ENCODE measurements at places on chromosomes 16 and 17.

DNA sequence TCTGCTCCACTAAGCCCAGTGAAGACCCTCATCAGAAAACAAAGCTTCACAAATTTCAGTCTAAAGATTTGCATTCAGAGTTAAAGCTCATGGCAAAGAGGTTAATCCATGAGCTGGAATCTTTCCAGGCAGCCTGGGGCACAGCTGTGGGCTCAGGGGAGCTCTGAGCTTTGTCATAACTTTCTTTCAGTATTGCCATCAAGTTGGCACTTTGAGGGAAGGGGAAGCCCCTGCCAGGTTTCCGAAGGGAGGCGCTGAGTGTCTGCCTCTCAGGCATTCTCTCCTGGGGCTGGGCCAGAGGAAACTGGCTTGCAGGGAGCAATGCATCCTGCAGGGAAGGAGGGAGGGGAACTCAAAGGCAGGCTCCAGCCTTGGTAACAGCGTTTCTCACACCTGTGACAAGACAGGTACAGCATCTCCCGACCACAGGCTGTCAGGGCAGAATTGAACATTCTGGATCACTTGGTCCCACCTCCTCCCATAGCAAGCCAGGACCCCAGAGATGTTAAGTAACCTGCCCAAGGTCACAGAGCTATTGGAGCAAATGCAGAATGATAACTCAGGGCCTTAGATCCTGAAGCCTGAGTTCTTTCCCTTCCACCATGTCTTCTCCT lies 3.9 kb downstream of the LPO start:
- DNase-seq = no peak

DNA sequence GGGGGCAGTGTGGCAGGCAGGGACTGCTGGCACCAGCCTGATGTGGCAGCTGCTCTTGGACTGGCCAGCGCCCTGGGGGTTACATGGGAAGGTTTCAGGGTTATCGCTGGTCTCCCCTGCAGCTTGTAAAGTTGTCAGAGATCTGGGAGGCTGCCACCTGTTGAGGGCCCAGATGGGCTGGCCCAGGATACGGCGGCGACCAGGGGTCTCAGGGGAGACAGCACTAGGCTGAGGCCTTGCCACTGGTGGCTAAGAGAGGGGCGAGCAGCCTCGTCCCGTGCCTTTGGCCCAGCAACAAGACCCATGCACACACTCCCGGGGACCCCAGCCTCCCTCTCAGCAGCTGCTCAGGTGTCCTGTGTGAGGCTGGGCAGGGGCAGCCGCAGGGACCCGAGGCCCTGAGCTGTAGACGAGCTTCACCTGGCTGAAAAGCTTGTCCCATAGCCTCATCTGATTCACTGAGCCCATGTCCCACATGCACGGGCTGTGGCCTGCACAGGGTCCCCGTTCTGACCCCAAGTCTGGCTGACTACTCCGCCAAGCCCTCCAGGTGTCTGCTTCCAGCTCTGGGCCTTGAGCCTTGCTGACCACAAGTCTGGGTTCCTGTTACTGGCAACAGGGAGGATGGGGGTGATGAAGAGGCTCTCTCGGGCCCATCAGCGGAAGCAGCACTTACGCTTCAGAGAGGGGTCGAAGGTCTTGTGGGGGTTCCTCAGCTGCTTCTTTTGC lies 6.2 kb downstream of the DUS1L start:
- DNase-seq = no peak

- DNase-seq = no peak
These were observed 8.6 kb downstream of the RTN4RL1 start for GRCh38 chr17:2016494-2016893.

DNA sequence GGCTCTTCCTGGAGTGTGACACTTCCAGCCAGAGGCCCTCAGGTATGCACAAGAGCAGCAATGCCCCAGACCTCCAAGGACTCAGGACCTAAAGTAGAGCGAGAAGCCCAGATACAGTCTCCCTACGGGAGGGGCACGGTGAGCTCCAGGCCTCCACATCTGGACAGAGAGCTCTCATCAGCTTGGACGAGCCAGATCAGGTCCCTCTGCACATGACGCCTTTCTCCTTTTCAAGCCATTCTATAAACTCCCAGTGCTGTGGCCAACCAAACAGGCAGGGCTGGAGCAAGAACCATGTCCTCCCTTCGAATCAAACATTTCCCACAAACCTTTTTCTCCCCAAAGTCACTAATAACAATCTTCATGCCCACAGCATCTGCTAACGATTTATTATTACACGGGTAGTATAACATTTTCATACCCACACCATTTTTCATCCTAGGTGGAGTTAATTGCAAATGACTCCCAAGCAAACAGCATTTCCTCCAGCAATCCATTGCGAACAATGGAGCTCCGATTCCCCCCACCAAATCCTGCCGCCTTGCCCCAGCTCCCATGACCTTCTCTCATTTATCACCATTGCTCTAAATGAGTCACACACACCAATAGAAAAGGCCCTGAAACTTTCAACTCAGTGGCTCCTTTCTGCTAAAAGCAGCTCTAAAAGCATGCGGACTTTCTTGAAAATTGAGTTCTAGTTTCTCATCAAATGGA lies 24.2 kb upstream of the NLRP1 start:
- no peak for DNase-seq

DNA sequence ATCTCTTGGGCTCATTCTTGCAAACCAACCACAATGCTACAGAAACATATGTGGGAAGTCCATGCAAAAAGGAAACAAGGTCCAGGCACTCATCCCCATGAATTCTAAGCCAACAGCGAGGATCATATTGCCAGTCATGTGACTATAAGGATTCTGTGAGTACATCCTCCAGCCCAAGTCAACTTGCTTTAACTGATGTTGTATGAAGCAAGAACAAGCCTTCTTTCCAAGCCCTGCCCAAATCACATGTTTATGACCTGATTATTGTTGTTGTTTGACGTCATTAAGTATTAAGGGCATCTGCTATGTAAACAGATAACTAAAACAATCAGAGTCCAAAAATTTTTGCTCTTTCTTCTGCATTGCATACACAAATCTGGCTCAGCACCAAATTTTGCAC lies 78.2 kb upstream of the MON1B start:
- no peak for DNase-seq
